ENCODE measurements at places on chromosomes 1 and 21. TPM values are rescaled to one million over a fixed set of nuclear protein-coding genes. Genes with fewer than 3 reads are reported as not detected.

TCHHL1 gene
- not detected for total RNA-seq

- no peaks in the 10 kb centered on the region for H3K4me1 ChIP-seq
- H3K36me3 ChIP-seq = no peaks in the 10 kb centered on the region
- no peak for DNase-seq
- H3K27ac ChIP-seq = no peak overlapping the region
These were observed 223.0 kb upstream of the ADAMTS5 start for GRCh38 chr21:27189870-27190269.

SPRR2E gene
- total RNA-seq = not detected

DNA sequence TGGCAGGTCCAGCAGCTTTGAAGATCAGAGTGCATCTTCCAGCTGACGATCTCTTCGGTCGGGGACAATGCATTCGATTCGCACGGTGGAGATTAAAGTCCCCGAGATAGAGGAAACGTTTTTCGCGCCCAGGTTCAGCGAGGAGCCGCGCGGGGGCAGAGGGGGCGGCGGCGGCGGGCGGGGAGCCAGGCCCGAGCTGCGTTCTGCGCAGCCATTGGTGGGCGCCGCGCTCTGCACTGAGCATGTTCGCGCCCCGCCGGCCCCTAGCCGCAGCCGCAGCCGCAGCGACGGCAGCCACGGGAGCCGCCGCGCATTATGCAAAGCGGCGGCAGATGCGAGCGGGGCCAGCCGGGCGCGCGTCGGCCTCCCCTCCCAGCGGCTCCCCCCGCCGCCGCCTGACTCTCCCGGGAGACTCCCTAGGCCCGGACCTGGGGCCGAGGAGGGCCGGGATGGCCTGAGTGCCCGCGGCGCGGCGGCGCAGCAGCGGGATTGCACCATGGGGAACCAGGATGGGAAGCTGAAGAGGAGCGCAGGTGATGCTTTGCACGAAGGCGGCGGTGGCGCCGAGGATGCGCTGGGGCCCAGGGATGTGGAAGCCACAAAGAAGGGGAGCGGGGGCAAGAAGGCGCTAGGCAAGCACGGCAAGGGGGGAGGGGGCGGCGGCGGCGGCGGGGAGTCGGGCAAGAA, at the start of gene FMN2:
FMN2 (plus strand) TSS at position 270 of the 687 bp plus-strand sequence; CDS start at position 497, 227 bp downstream.
- peaks cover 31% of the 10 kb centered on the region for H3K27me3 ChIP-seq
- H3K4me1 ChIP-seq = peaks cover 6% of the 10 kb centered on the region
- no peaks in the 10 kb centered on the region for H3K36me3 ChIP-seq
- H3K27ac ChIP-seq = no peak within 1 kb of the TSS
- peak; percentile 17 for DNase-seq

- H3K4me1 ChIP-seq = peaks cover 7% of the 10 kb centered on the region
- no peak overlapping the region for H3K4me3 ChIP-seq
- peaks cover 5% of the 10 kb centered on the region for H3K36me3 ChIP-seq
- H3K27ac ChIP-seq = no peak overlapping the region
- no peaks in the 10 kb centered on the region for H3K27me3 ChIP-seq
These were observed 7.6 kb downstream of the HMGCL start for GRCh38 chr1:23817633-23818032.

DNA sequence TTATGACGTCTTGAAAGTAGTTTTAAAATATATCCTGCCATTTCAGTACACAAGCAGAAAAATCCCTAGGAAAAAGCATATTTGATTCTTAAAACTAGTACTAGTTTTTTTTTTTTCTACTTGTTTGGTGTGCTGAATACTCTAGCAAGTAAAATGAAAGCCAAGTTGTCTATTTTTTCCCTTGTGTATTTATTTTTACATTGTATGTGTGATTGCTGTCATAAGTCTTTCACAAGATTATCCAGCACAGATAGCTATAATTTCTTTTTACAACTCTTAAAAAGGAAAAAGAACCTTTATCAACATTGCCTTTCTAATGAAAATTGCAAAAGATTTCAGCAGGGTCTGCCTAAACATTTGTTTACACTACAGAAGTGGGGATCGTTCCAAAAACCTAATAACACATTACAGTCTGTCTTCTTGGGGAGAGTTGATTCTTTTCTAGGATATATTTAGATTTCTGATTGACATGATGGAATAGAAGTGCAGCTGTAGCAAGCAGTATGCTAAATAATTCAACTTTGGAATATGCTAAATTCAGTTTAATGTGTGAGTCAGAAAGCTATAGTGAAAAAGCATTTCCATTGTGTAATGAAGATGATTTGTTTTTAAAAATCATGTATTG, 2.5 kb downstream of the DR1 start:
- H3K36me3 ChIP-seq = peaks cover 25% of the 10 kb centered on the region
- peak overlapping the region; percentile 99 for H3K4me3 ChIP-seq
- H3K4me1 ChIP-seq = peaks cover 30% of the 10 kb centered on the region
- H3K27ac ChIP-seq = peak overlapping the region; percentile 99
- no peak for DNase-seq
- no peaks in the 10 kb centered on the region for H3K27me3 ChIP-seq

DNA sequence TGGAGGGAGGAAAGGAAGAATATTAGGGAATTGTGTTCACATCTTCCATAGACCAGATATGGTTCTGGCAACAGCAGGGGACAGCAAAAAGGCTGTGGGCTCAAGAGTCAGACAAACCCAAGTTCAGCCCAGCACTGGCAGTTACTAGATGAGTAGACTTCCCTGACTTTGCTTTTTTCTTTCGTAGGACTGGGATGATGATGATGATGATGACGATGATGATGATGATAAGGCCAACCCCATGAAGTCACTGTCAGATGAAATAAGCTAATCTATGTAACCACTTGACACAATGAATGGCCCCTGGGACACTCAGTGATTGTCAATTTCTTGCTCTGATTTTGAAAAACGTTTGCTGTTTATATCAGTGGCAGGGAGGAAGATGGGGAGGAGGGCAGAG, 109.6 kb downstream of the TNR start:
- H3K27ac ChIP-seq = no peak overlapping the region
- peaks cover 33% of the 10 kb centered on the region for H3K27me3 ChIP-seq
- no peaks in the 10 kb centered on the region for H3K36me3 ChIP-seq
- no peaks in the 10 kb centered on the region for H3K4me1 ChIP-seq
- no peak overlapping the region for H3K4me3 ChIP-seq

DNA sequence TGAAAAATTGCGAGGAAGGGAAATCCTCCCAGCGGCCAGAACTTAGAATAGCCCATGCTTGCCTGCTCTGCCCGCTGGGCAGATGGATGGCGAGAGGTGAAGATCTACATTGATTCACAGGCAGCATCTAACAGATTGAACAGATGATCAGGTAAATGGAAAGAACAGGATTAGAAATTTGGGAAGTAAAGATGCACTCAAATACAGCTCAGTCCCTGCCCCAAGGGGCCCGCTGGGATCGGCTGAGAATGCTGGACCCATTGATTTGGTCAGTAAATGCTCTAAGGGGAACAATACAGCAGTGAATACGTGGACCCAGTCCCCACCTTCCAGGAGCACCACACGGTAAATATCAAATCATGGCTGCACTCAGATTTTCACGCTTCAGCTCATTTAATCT, 248.2 kb downstream of the MATN1 start:
- peaks cover 7% of the 10 kb centered on the region for H3K27me3 ChIP-seq
- no peak overlapping the region for H3K4me3 ChIP-seq
- no peak overlapping the region for H3K27ac ChIP-seq
- no peaks in the 10 kb centered on the region for H3K36me3 ChIP-seq
- peaks cover 6% of the 10 kb centered on the region for H3K4me1 ChIP-seq

DNA sequence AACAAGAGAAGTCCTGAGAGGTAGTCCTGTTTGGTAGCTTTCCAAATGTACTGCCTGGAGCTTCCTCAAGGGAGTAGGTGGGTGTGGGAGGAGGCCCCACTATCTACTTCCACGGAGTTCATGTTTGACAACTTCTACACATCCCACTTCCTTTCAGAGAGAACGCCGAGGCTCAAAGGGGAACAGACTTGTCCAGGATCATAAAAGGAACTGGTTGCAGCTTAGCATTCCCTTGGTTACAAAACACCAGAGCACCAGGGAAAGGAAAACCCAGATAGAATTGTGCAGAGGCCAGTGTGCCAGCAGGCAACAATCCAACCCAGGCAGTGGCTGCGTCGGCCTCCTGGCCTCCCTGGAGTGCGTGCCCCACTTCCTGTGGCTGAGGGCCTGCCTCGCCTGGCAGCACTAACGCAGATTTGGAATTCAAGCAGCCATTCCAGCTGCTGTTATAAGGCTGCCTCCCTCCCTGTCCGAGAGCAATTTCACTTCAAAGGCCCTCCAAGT, 4.2 kb upstream of the RAP1GAP start:
- H3K4me1 ChIP-seq = no peaks in the 10 kb centered on the region
- peaks cover 2% of the 10 kb centered on the region for H3K27me3 ChIP-seq
- H3K36me3 ChIP-seq = no peaks in the 10 kb centered on the region
- H3K27ac ChIP-seq = no peak overlapping the region
- DNase-seq = no peak

LDLRAD1 gene
- total RNA-seq = not detected

- no peak overlapping the region for H3K4me3 ChIP-seq
- H3K27ac ChIP-seq = no peak overlapping the region
- DNase-seq = no peak
- no peaks in the 10 kb centered on the region for H3K27me3 ChIP-seq
- H3K4me1 ChIP-seq = peaks cover 31% of the 10 kb centered on the region
- H3K36me3 ChIP-seq = no peaks in the 10 kb centered on the region
These were observed 205.6 kb downstream of the RHOU start for GRCh38 chr1:228940926-228941325.

DNA sequence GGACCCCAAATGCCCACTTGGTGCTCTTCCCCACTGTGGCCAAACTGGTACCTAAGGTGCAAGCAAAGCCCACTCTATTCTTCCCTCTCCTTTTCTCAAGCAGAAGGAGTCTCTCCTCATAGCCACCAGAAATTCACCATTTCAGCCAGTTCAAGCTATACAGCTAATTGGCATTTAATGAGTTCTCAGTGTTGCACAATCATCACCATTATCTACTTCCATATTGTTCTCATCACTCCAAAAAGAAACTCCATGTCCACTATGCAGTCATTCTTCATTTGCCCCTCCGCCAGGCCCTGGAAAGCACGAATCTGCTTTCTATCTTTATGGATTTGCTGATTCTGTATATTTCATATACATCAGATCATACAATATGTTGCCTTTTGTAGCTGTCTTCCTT, 9.9 kb upstream of the ATG4C start:
- H3K4me1 ChIP-seq = no peaks in the 10 kb centered on the region
- H3K36me3 ChIP-seq = peaks cover 5% of the 10 kb centered on the region
- no peak overlapping the region for H3K4me3 ChIP-seq
- peaks cover 13% of the 10 kb centered on the region for H3K27me3 ChIP-seq
- no peak overlapping the region for H3K27ac ChIP-seq
- no peak for DNase-seq

Data from activated T-cell treated with anti-CD3 and anti-CD28 coated beads, Interleukin-2, amount 50 U/mL, for 72 hours (primary cell).